Tongue (tissue), 3 donors: ENCODE measurements at places on chromosomes 4 and X. TPM values are rescaled to one million over a fixed set of nuclear protein-coding genes. Genes with fewer than 3 reads are reported as not detected.

The STAP1 gene
- 0.21 TPM for total RNA-seq

The FDCSP gene
- total RNA-seq: not detected

The GAGE1 gene
- not detected for total RNA-seq

The ADH7 gene
- 12.1 TPM for total RNA-seq

The XG gene
- total RNA-seq: 6.4 TPM

The LAMTOR3 gene
- 35.2 TPM for total RNA-seq

The F9 gene
- total RNA-seq: not detected

The CC2D2A gene
- total RNA-seq: 32.3 TPM

The CLGN gene
- total RNA-seq: 5.3 TPM

The TRIML2 gene
- not detected for total RNA-seq

The GALNT7 gene
- total RNA-seq: 29.3 TPM

The FAM47E gene
- 3.0 TPM for total RNA-seq

The AMER1 gene
- total RNA-seq: 11.6 TPM

The PIM2 gene
- total RNA-seq: 1.8 TPM

The WDR1 gene
- 174 TPM for total RNA-seq
